ENCODE measurements at places on chromosomes 6 and 20.
A peak's percentile ranks its signal among the peaks of the same experiment; 100 is the strongest.

GRCh38 chr6:125255201-125255600 lies 46.6 kb downstream of the HDDC2 start:
- DNase-seq = peak; percentile 21

GRCh38 chr6:136050475-136050874 lies 199.0 kb downstream of the PDE7B start:
- no peak for DNase-seq

- no peak for DNase-seq
These were observed 602.9 kb upstream of the ARID1B start for GRCh38 chr6:156174031-156174890.

DNA sequence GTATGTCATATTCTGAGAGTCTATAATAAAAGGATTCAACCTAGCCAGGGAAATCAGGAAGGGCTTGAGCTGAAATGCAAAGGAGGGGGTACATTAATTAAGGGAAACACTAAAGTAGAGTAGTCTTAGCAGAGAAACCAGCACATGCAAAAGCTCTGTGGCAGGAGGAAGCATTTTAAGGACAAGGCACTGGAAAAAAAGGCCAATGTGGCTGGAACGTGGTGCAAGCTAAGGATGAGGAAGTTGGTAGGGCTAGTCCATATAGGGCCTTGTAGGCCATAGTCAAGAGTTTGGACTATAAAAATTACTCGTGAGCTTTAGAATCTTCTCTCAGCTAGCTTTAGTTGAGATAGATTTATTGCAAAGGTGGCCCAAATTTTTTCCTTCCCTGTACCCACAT lies 75.2 kb upstream of the TOP1 start:
- no peak for DNase-seq

GRCh38 chr6:63844287-63844686 lies 208.7 kb downstream of the PHF3 start:
- DNase-seq = peak; percentile 87

DNA sequence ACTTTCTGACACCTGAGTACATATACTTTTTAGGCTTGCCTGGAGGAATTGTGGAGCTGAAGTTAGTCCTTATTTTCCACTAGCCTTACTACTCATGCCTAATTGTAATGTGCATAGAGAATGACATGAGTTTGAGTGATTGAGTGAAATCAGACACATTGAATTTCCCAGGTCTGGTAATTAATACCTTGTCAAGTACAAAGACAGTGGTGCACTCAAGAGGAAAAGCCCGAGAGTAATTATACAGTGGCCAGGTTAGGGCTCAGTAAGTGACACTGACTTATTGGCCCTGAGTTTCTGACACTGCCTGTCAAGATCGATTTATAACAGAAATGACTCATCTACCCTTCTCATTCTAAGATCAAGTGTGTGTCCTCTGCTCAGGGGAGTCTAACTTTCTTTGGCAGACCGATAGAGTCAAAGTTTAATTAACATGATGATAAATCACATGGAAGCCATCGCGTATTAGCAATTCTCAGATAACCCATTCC lies 288.3 kb downstream of the TPBG start:
- no peak for DNase-seq

DNA sequence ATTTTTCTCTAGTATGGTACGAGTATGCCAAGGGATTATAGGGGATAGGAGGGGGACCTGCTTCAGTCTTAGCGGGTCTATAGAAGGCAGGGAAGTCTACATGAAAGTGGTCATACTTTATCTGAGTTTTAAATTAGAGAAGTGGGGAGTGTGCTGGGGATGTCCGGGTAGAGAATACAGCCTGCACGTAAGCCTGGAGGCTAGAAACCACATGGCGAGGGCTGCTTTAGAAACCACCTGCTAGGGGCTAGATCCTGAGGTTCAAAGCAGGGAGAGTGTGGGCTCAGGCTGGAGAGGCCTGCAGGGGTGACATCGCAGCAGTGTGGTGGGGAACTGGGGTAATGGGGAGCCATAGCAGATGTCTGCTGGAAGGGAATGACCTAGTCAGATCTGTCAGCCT lies 85.2 kb downstream of the VEGFA start:
- no peak for DNase-seq

DNA sequence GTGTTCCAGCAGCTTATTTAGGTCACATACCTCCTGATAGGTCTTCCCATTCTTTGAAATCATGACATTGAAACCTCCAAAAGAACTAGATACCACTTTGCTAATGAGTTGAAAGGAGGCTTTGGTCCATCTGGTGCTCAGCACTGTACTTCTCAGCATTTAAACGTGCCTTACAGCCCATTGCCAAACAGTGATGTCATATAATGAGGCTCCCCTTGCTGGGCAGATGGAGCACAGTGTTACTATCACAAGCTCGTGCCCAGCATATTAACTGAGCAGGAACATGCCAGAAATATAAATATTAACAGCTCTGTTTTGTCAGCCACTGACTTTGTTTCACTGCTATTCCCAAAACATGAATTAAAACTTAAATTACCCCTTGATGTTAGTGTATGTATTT lies 25.5 kb upstream of the MAPK13 start:
- peak; percentile 22 for DNase-seq

GRCh38 chr20:57594092-57594951 lies 25.9 kb downstream of the ZBP1 start:
- DNase-seq = no peak

DNA sequence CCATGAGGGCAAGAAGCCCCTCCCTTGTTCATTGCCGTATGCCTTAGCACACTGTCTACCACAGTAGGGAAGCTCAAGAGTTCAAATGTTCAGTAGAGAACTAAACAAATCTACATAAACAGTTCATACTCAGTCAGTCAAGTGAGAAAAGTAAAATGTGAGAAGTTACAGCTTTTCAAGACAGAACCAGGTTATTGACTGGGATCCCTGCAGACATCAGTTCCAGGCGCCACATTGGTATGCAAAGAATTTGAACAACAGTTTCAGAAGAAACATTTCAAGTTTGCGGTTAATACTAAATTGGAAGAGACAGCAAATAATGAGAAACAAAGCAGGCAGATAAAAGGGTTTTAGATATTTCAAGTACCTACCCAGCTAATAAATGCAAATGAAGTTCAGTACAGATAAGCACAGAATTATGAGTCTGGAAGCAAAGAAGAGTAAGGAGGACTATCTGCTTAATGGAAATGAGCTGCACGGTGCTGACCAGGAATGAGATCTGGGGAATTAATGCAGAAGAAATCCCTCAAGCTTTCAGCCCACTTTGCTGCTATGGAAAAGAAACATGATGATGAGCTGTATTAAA lies 246.2 kb downstream of the HACE1 start:
- no peak for DNase-seq

DNA sequence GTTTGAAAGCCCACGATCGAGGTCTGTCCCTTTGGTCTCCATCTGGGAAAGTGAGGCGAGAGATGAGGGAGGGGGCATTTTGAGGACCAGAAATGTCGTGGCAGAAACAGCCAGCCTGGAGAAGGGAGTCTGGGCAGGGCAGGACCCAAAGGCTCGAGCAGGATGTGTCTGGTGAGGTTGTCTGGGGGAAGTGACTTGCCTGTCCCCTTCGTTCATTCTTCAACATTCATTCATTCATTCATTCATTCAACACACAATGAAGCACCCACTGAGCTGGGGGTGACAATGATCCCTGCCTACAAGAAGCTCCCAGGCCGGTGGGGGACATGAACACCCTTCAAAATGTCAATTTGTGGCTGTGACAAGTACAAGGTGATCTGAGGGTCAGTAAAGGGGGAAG lies 80.5 kb downstream of the CEBPB start:
- DNase-seq = no peak

DNA sequence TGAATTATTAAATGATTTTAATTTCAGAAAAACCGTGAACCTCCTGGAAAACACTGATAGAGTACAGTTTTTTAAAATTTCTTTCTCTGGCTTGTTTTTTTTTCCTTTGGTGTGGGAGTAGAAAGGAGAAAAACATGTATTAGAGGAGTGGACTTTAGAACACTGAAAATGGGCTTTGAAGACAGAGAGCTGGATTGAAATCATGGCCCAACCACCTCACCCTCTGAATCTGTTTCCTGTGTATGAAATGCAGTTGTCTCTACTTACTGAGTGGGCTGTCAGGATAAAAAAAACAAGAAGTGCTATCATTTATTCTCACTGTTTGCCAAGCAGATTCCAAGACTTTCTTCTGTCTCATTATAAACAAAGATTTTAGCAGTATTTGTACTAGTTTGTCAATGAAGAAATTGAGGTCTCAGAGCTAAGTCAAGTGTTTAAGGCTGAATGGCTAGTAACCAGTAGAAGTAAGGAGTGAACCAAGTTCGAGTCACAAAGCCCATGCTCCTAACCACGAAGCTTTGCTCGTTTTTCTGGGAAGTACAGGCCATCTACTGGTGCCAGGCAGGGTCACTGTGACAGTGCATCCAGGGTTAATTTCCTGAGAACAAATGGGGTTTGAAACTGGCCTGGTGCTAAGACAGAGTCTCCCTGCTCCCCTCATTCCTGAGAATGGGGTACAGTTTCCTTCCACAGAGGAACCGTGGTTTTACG lies 256.4 kb downstream of the TMEM242 start:
- DNase-seq = no peak

- peak; percentile 26 for DNase-seq
These were observed 18.7 kb downstream of the ADRM1 start for GRCh38 chr20:62321521-62321948.

DNA sequence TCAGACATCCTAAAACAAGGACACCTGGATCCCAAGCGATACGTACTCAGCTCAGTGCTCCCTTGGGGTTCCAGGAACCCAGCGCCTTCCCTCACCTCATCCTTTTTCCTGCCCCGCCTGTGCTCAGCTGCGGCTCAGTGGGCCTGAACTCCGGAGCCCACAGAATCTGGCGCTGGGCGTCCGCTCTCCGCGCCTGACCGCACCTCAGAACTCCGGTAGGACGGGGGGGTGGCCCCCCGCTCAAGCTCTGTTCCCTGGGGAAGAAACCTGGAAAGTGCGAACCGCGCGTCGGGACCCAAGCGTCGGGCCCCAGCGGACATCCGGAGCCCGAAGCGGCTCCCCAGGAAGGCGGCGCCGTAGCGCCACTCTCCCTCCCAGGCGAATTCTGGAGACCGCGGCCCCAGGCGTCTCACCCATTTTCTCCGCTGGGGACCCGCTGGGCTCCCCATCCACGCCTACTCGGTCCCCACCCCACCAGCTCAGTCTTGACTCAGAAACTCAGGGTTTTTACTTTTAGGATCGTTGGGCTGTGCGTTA lies 336 bp upstream of the LY6G5C start:
- peak; percentile 31 for DNase-seq

- DNase-seq = peak; percentile 70
These were observed 219.0 kb upstream of the JARID2 start for GRCh38 chr6:15026832-15027231.

- DNase-seq = peak; percentile 12
These were observed 385.5 kb downstream of the HDGFL1 start for GRCh38 chr6:22954749-22955385.

- no peak for DNase-seq
These were observed 230.9 kb downstream of the CDC5L start for GRCh38 chr6:44618371-44618770.

GRCh38 chr6:7542065-7542873 lies 798 bp downstream of the DSP start:
- no peak for DNase-seq

DNA sequence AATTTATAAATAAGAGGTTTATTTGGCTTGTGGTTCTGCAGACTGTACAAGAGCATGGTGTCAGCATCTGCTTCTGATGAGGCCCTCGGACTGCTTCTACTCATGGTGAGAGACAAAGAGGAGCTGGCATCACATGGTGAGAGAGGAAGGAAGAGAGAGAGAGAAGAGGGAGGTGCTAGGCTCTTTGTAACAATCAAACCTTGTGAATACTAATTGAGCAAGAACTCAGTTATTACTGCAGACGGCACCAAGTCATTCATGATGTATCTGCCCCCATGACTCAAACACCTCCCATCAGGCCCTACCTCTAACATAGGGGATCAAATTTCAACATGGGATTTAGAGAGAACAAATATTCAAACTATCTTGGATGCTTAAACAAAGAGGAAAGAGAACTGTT lies 6.3 kb upstream of the SIRPG start:
- DNase-seq = no peak

- DNase-seq = no peak
These were observed 37.0 kb downstream of the SYTL3 start for GRCh38 chr6:158686791-158687381.

DNA sequence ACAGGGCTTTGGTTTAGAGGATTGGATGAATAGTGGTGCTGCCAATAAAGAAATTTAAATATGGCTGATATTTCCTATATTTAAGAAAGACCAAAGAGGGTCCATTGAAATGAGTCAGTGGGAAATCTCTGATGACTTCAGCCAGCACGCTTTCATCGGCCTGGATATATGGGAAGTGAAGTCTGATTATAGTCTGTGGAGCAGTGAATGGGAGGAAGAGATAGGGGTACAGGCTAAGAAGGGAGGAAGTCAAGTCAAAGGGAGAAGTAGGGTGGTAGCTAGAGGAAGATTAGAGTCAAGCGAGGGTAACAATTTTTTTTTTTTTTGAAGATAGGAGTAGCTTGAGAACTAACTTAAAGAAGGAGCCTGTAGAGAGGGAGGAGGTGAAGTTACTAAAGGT lies 22.7 kb downstream of the SLC16A10 start:
- no peak for DNase-seq

DNA sequence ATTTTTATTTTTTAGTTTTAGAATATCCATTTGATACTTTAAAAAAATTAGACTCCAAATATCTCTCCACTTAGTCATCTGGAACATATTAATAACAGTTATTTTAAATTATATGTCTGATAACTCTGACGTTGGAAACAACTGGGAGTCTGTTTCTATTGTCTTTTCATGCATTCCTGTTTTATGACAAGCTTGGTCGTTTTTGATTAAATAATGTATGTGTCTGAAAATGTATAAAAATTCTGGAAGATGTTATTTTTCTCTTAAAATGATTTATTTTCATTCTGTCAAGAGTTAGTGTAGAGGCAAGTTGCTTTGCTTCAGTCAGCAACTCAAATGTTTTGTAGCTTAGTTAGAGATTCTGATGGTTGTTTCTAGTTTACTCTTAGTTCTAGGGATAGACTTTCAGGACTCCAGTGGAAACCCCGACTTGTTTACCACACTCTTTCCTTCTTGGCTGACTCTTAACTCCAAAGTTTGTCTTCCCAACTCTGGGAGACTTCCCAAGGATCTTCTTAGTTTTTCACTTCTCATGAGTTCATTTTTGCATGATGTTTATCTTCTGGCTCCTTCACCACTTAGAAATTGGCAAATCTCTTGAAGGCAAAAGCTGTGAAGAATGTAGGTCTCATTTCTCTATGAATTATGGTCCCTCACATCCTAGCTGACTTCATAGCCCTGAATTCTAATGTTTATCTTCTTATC lies 190.9 kb downstream of the LAMA2 start:
- DNase-seq = peak; percentile 29

GRCh38 chr6:157682856-157683481 lies 140.1 kb upstream of the SNX9 start:
- DNase-seq = peak; percentile 63
